ENCODE measurements at places on chromosomes 5 and 9.

DNA sequence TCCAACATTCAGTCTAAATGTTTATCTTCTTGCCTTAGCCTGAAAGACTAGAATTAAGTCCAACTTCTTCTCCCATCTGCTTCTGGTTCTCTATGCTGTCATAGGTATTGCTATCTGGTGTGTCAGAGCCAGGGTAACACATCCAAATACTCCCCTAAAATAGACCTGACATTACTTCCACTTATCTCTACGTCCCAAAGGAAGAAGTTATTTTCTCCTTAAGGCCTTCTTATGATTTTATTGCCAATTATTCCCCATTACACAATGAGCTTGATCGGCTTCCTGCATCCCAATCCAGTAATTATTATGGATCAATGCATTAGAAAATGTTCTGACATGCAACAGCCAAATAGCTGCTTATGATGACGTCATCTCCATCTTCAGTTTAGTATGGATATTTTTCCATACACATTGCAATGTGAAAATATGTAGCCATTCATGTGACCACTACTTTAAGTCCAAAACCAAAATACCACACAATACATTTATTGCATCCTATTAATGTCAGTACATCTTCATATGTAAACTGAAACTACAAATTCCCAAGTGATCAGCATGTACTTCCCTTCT lies 555.5 kb downstream of the MAT2B start:
- no peak for DNase-seq

GRCh38 chr5:171524466-171524865 lies 105.0 kb downstream of the FGF18 start:
- no peak for DNase-seq

GRCh38 chr5:51411921-51412325 lies 28.7 kb downstream of the ISL1 start:
- DNase-seq: no peak

- DNase-seq: no peak
Observed at GRCh38 chr9:79656169-79656568, 84.4 kb downstream of the TLE4 start.

GRCh38 chr9:17996728-17997127 lies 417.9 kb downstream of the SH3GL2 start:
- no peak for DNase-seq

All from mesendoderm (in vitro differentiated cells).